ENCODE measurements at places on chromosomes 12 and 14. TPM values are rescaled to one million over a fixed set of nuclear protein-coding genes. Genes with fewer than 3 reads are reported as not detected.

MYF5 gene
- total RNA-seq: not detected

SLC4A8 gene
- 0.71 TPM for total RNA-seq

PRIMA1 gene
- 3.9 TPM for total RNA-seq

PZP gene
- total RNA-seq: 0.68 TPM

SCFD1 gene
- 52.8 TPM for total RNA-seq

PPP4R4 gene
- total RNA-seq: 0.18 TPM

SCNN1A gene
- 0.85 TPM for total RNA-seq

CEP128 gene
- total RNA-seq: 4.0 TPM

ZCRB1 gene
- 51.8 TPM for total RNA-seq

Measured in left cardiac atrium (tissue), 4 donors.